ENCODE measurements at places on chromosomes 7 and 10.

DNA sequence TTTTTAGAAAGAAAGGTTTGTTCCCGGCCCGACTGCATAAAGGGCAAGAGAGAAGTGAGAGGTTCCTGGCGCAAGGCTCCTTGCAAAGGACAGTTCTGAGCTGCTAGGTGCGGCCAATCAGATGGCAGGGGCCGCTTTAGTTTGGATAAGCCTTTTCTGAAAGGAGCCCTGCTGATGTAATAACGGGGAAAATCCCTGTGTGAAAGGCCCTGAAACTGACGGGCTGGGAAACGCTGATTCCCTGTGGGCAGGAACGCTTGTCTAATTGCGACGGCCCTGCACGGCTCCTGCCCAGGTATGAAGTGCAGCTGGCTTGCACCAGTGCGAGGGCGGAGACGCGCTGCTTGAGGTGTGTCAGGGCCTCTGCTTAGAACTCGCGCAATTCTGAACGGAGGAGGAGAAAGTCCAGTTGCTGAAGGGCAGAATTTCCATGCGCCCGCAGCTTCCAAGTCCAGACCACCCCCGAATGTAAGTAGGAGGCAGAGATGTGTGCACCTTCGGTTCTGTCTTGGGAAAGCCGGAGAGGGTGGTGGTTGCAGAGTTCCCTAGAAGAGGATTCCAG lies 30.5 kb downstream of the TACC2 start:
- no peak for DNase-seq

GRCh38 chr10:18456984-18457383 lies 194.4 kb downstream of the NSUN6 start:
- DNase-seq, result no peak

GRCh38 chr10:50991456-50992355 lies 82.6 kb upstream of the PRKG1 start:
- DNase-seq, result no peak

DNA sequence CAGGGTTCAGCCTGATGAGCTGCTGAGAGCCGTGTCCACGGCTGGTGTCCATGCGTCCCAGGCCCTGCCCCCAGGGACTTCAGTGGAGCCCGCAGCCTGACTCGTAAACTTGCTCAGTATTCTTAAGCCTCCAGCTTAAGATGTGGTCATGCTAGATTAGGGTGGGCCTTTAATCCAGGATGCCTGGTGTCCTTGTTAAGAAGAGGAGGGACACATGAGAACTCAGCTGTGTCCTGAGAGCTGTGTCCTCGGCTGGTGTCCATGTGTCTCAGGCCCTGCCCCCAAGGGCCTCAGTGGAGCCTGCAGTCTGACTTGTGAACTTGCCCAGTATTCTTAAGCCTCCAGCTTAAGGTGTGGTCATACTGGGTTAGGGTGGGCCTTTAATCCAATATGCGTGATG lies 23.0 kb downstream of the DOCK1 start:
- no peak for DNase-seq

Data from stimulated activated naive CD8-positive, alpha-beta T cell treated with anti-CD3 and anti-CD28 coated beads, Interleukin-15, Interleukin-2, amounts not matched to agents 100 U/mL and 50 U/mL, for 24 hours (primary cell).